ENCODE measurements at places on chromosomes 1 and 21.

DNA sequence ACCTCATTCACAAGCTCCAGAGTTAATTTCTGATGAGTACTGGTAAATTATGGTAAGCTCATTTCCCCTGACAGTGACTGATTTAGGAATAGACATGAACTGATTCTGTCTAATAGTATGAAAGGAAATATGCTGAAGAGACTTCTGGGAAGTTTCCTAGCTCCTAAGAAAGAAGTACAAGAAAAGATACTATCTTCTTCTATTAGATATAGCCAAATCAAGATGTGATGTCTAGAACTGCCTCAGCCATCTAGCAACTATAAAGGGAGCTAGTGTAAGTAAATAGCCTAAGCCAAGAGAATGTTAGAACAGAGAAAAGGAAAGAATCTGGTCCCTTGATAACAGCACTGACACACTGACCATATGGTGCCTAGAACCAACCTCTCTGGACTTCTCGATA lies 10.7 kb upstream of the PHTF1 start:
- no peak for DNase-seq

DNA sequence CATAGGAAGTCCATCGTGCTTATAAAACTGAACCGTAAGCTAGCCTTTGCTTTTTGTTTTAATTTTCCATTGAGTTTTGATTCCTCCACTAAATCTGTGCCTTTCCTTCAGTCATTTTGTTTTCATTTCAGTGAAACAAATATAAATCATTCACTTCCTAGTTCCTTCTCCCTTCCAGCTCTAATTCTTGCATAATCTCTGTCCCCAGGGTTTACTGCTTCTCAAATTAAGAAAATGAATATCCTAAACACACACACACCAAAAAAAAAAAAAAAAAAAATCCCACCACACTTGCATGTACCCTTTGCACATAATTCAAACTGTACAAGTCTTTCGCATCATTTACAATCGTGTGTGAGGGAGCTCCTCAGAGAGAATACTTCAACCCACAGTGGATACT lies 6.8 kb downstream of the KCNH1 start:
- DNase-seq = no peak

DNA sequence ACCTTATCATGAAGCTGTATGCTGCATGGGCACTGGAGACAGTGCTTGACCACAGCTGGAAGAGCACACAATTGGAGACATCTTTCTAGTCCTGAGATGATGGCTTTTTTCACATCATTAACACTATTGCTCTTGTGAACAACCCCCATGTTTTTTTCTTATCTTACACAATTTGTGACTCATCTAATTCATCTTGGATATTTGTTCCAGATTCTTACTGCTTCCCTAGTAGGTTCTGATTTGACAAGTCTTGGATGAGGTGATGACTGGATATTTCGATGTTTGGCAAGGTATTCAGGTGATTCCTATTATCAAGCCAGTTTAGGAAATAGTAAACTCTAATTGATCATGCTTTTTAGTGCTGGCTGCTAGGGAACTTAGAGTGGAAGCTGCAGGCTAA lies 23.7 kb downstream of the HLX start:
- no peak for DNase-seq

DNA sequence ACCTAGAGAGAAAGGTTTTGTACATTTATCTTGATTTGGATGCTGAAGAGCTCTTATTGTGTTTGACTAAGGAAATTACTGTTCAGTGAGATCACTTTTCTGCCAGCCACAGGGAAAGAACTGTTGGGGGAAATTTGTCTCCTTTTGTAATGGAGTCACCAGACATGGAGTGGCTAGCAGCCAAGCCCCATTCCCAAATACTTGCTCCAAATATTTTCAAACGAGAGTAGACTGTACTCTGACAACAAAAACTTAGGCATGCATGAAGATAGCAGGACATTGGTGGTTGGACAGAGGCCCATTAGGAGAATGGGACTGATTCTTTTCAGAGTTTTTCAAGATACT lies 21.1 kb downstream of the IPO9 start:
- DNase-seq = peak; percentile 3

DNA sequence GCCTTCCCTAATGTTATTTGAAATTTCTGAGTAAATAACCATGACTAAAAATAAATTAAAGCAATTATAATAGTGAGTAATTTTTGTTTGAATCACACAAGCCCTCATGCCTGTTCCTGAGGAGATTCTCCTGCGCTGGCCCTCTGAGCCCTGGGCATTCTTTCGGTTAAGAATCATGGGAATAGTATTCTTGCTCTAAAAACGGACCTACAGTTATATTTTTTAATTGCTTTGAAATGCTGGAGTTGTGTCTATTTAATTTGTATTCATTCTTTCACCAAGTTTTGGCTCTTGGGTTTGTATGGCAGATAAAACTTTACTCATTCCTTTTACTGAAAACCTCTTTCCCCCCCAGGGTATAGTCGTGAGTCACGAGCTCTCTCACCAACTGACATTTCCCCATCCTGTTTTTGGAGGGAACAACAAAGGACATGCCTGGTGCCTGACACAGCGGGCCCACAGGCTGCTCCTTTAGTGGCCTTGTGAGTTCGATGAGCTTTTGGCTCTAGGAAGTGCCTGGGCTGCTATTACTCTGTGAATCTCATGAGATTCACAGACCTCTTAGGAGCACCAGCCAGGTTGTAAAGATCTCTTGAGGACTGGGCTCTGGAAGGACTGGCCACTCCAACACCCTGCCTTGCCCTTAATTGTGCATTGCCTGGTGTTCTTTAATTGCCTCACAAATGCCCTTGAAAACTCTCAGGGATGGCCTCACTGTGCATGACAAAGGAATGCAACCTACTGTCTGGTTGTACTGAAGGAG lies 58.6 kb downstream of the DDR2 start:
- DNase-seq = no peak

GRCh38 chr21:42220138-42220701 lies 1.3 kb downstream of the ABCG1 start:
- DNase-seq = peak; percentile 91
